Epithelial cell of esophagus (primary cell): ENCODE measurements at places on chromosomes 3 and 15.
A peak's percentile ranks its signal among the peaks of the same experiment; 100 is the strongest.

GRCh38 chr3:8663177-8664061 is 18.8 kb upstream of the SSUH2 start:
- DNase-seq, result peak; percentile 81

DNA sequence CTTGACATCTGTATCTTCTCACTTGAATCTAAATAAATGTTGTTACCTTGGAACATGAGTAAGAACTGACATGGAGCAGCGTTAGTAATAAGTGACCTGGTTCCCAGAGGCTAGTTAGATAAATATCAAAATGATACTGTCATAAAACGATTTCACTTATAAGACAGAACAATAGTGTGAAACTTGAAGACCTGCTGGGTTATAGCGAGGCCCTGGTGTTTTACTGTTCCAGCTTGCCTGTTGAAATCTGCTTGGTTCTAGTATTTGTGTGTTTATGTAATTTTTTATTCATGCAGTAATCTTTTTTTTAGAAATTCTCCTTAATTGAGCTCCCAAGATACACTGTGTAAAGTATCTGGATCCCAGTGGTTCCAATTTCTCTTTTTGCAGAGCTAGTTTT is 129.4 kb downstream of the CACNA2D3 start:
- no peak for DNase-seq

DNA sequence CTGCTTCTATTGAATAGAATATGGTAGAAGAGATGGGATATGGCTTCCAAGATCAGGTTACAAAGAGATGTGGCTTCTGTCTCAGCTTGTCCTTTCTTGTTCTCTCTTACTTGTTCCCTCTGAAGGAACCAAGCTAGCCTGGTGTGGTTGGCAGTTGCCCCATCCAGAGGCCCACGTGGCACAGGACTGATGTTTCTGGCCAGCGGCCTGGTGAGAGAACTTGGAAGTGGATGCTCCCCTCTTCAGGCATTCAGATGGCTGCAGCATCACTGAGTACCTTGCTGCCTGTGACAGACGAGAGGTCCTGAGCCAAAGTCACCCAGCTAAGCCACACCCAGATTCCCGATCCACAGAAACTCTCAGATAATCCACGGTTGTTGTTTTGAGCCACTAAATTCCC is 183.6 kb downstream of the NSMCE3 start:
- DNase-seq, result peak; percentile 18

- no peak for DNase-seq
Measured at GRCh38 chr15:25931851-25932250, 68.7 kb upstream of the ATP10A start.

DNA sequence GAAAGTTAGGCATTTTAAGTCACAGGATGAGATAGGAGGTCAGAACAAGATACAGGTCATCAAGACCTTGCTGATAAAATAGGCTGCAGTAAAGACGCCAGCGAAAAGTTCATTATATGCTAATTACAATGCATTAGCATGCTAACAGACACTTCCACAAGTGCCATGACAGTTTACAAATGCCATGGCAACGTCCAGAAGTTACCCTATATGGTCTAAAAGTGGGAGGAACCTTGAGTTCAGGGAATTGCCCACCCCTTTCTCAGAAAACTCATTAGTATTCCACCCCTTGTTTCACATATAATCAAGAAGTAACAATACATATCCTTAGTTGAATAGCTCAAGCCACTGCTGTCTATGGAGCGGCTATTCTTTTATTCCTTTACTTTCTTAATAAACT is 92.7 kb upstream of the PLXND1 start:
- no peak for DNase-seq

- peak; percentile 5 for DNase-seq
Measured at GRCh38 chr3:124168271-124168670, 176.3 kb upstream of the ROPN1 start.
